ENCODE measurements at places on chromosomes 2 and 18. TPM values are rescaled to one million over a fixed set of nuclear protein-coding genes. Genes with fewer than 3 reads are reported as not detected.
A peak's percentile ranks its signal among the peaks of the same experiment; 100 is the strongest.

NAPG gene
- 25.0 TPM for total RNA-seq

IL36A gene
- not detected for total RNA-seq

DNA sequence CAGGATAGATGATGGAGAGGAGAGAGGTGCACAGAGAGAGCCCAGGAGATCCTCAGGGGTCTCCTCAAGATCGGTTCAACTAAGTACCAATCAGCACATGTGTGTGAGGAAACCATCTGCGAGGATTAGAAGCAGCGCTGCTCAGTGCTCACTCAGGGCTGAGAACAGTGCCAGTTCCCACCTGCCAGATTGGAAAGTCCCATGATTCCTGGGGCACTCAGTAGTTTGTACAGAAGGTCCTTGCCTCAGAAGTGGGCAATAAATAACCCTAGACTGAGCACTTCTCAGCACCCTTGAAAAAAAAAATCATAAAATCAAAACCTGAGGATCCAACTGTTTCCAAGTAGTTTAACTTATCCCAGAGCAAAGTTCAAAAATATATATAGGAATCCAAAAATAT is 53.8 kb downstream of the SEMA4F start:
- DNase-seq = no peak

DNA sequence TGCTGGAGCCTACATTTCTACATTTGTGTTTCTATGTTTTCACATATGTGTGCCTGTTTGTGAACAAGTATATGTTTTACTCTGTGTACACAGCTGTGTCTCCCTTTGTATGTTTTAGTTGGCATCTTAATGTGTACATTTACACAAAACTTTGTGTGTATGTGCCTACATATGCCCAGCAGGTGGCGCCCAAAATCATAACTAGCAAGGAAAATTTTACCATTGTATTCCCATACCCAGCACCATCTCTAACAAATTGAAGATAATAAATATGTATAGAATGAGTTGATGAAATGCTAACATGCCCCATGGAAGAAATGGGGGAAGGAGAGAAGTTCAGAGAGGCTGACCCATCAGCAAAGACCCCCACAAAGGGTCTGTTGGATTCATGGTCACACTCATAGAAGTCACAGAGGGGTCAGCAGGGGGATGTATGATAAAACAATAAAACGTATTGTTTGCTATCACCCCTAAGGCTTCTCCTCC is 48.1 kb downstream of the PKDCC start:
- DNase-seq = peak; percentile 96

ZNF397 gene
- 19.6 TPM for total RNA-seq

DNA sequence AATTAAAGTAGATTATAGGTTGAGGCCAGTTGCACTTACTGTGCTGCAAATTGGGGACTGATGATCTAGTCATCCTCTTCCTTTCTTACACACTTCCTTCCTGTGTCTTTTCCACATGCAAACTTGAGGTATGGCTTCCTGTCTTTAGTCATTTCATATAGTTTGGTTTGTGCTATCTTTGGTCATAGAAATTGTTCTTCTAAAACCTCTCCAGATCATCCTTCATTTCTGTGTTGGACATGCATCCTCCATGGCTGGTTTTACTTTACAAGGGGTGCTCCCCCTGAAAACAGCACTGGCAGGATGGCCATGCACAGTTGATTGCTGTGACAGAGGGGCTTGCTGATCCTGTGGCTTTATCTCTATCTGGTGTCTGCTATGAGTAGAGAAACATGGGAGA is 36.5 kb downstream of the MGAT5 start:
- no peak for DNase-seq

GRCh38 chr18:45481821-45482220 is 133.5 kb upstream of the SLC14A2 start:
- no peak for DNase-seq

GRCh38 chr2:181553244-181553643 is 96.1 kb downstream of the ITGA4 start:
- no peak for DNase-seq

DNA sequence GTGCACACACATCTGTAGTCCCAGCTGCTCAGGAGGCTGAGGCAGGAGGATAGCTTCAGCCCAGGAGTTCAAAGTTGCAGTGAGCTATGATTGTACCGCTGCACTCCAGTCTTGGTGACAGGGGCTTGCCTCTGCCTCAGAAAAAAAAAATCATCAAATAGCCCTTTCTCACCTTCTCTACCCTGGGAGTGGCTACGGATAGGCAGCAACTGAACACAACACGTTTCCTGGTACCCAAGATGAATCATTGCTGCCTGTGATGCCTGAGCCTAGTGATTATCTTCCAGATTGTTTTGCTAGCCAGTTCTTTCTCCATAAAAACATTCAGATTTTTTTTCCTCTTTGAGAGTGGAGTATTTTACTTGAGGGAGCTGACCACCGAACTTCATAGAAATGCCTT is 13.5 kb downstream of the INPP4A start:
- DNase-seq = no peak

GRCh38 chr2:109644571-109645275 is 30.6 kb downstream of the SOWAHC start:
- DNase-seq = peak; percentile 86

DNA sequence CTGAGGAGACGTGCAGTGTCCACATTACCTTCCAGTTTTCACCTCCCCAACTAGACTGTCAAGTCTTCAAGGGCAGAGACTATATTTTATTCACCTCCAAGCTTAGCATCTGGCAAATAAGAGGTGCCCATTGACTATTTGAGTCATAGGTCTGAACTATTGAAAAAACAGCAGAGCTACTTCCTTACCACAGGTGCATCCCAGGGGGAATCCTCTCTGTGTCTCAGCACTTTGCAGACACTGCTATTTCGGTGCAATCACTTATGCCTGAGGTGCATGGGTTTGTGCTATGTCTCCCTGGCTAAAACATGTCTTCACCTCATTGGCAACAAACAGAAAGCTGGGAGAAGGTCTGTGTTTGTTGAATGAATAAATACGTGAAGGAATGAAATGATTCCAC is 67.8 kb downstream of the SOX11 start:
- DNase-seq = no peak

ANKMY1 gene
- 19.7 TPM for total RNA-seq

DNA sequence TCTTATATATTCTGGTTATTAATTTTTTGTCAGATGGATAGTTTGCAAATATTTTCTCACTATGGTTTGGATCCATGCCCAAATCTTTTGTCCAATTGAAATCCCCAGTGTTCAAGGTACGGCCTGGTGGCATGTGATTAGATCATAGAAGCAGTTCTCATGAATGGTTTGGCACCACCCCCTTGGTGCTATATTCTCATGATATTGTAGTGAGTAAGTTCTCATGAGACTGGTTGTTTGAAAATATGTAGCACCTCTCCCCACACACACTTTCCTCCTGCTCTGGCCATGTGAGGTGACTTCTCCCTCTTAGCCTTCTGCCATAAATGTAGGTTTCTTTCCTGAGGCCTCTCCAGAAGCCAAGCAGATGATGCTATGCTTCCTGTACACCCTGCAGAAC is 107.7 kb upstream of the KYNU start:
- no peak for DNase-seq

DNA sequence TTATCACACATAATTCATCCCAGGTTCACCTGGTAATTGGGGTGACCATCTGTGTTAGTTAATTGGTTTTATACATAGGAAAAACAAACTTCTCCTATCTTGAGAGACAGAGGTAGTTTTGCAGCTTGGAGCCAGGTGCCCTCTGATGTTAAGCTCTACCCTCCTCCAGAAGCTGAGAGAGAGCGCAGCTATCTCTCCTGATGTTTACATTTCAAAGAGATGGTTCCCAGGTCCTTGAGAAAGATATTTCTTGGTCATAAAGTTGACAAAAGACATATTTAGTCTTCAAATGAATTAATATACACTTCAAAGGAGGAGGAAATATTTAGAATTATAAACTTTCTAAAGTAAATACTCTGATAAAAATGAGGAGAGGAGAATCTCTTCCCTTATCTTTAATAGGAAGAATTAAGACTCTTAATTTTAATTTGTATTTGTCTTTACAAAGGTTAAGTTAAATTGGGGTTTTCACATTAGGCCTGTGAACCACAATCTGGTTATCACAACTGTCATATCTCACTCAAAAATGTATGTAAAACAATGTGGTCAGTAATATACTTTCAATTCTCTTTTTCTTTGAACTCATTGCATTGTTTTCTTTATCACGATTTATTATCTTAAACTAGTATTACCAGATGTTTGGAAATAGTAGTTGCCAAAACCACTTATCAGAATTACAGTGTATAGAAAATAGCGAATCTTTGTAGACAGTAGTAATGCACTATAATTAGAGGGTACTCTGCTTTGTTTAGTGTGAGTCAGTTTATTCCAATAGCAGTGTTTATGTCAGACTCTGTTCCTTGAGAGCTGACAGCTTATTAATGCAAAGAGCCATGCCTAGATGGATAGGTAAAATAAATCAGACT is 26.8 kb downstream of the SERPINB4 start:
- DNase-seq = no peak

GRCh38 chr18:25141399-25141798 is 210.6 kb downstream of the ZNF521 start:
- no peak for DNase-seq

DNA sequence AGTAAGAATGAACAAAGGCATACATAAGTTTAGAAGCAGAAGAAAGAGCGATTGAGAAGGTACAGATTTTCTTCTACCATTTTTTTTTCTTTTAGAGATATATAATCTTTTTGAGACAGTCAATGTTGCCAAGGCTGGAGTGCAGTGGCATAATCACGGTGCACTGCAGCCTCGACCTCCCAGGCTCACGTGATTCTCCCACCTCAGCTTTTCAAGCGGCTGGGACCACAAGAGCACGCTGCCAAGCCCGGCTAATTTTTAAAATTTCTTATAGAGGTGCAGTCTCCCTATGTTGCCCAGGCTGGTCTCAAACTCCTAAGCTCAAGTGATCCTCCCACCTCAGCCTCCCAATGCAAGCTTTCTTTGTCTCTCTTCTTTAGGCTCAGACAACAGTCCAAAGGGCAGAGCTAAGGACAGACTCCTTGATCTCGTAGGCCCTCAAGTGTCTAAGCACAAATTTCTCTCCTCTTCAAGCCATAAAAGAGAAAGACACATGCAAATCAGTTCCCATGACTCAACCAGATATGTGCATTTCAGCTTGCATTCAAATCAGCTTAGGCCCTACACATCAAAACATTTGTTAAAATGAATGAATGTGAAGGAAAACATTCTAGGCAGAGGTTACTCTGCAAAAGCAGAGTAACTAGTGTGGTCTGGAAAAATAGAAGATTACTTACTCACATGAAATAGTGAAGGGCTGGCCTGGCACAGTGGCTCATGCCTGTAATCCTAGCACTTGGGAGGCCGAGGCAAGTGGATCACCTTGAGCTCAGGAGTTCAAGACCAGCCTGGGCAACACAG is 18.0 kb downstream of the ITSN2 start:
- DNase-seq = no peak

DNA sequence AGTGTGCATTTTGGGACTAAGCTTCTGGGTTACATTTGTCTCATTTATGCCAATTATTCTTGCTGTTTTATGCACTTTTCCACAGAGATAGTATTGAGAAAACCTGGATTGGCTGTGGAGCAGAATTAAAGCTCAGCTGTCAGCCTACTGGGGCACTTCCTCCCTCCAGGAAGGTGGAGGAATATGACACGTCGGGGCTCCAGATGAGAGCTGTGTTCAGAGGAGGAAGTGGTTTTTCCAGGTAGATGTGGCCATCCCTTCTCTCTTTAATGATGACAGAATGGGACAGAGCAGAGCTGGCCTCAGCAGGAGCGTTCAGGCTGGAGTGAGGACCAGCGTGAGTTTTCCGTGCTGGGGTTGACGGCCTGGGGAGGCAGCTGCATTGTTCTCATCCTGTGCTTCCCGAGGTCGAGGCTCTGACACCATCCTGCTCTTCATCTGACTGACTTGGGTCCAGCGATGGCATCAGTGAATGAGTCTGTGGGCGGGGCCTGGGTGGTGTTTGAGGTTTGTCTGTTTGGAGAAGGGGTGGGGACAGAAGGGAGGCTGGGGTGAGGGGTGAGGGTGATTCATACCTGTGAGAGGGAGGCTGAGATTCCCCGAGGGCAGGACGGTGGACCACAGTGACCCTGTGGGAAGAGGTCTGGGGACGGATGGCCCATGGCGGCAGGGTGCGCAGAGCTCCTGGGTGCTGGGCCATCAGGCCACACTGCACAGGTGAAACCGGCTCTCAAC is 207.0 kb downstream of the LDLRAD4 start:
- DNase-seq = peak; percentile 86

DNA sequence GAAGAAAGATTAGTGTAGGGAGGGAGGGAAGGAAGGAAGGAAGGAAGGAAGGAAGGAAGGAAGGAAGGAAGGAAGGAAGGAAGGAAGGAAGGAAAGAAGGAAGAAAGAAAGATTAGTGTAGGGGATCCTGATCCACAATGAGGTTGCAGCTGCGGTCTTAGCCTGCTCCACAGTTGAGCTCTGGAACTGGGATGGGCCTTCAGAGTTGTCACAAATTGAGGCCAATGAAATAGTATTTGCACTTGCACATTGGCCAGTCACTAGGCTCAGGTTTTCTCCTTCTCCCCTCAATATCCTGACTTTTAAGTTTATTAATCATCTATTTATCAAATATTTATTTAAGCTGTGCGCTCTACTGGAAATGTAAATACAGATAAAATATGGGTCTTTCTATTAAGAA is 34.3 kb downstream of the DOK6 start:
- no peak for DNase-seq

ALLC gene
- total RNA-seq = 1.1 TPM

DNA sequence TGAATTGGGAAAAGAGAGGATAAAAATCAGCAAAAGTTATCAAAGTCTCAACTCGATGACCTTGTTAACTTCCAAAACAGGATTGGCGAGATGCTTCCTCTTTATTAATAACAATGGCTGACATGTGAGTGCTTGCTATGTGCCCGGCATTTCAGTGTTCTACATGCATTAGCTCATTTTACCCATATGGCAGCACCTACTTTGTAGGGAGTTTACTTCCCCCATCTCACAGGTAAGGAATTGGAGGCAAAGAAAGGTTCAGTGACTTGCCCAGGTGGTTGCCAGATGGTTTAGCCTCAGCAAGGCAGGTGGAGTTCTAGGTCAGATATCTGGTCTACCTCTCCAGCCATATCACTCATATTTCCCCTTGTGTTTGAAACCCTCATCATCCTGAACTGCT is 12.4 kb downstream of the TFCP2L1 start:
- no peak for DNase-seq

DNA sequence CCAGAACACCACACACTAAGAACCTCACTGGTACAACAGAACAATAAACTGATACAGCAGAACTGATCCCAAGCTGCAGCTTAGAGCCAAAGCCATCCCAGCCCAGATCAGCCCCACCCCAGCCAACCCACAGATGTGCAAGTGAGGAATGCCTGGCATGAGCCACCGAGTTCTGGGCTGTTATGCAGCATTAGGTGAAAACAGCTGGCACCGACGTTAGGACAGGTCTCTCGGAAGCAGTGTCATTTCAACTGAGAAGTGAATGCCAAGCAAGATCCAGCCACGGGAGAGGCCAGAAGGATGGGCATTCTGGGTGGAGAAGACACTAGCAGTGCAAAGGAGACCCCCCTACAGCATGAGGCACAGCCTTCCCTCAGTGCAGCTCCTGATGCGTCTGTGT is 38.9 kb downstream of the ADCY3 start:
- no peak for DNase-seq

Measured in lower leg skin (tissue), 4 donors.